ENCODE measurements at places on chromosomes 5 and 9.
A peak's percentile ranks its signal among the peaks of the same experiment; 100 is the strongest.

- no peak for DNase-seq
Measured at GRCh38 chr9:128911529-128912035, 9.2 kb upstream of the PHYHD1 start.

- DNase-seq, result peak; percentile 58
Measured at GRCh38 chr5:1763548-1763911, 36.1 kb downstream of the MRPL36 start.

GRCh38 chr5:168660691-168661090, 81.5 kb upstream of the PANK3 start:
- no peak for DNase-seq

DNA sequence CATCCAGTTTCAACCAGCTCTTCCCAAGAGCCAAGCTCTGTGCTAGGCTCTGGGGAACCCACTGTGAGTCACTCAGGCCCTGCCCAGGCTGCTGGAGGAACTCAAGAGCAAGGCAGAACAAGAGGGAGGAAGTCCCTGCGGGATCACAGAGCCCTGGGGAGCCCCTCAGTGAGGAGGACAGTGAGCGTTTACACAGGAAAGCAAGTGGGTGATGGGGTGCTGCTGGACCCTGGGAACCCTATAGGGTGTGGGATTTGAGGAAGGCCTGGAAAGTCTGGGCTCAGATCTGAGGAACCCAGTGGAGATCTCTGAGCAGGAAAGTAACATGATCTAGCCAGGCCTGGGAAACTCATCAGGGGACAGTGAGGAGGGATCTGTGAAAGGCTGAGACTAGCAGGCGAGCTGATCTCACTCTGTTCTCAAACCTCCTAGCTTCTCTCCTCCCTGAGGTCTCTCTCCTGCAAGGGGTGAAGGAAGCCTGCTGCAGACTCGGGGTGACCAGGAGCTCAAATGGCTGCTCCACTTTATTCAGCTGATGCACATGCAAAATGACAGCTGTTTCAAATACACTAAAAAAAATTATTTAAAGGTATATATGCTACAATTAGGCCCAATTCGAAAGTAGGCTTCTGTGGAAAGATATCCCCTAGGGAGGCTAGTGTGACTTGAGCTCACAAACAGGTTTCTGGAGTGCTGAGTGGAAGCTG, 70.0 kb downstream of the SHB start:
- DNase-seq, result no peak

- no peak for DNase-seq
Measured at GRCh38 chr5:418162-419121, 24.5 kb upstream of the EXOC3 start.

- no peak for DNase-seq
Measured at GRCh38 chr9:35407846-35408245, 82.1 kb upstream of the RUSC2 start.

DNA sequence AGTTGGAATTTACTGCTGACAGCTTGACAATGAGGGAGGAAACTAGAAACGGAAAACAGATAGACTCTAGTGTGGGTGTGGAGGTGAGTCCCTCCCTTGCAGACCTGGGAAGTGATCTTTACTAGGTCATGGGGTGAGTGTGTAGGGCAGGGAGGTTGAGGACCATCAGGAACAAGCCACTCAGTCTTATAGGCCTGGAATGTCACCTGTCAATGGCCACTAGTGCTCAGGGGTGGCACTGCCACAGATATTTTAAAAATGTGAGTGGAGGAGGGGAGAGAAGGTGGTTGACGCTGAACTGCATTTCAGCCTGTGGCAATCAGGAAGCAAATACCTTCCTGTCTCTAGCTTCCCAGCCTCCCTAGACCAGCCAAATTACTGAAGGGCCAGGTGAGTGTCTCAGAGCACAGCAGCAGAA, 9.0 kb downstream of the OR2S2 start:
- no peak for DNase-seq

DNA sequence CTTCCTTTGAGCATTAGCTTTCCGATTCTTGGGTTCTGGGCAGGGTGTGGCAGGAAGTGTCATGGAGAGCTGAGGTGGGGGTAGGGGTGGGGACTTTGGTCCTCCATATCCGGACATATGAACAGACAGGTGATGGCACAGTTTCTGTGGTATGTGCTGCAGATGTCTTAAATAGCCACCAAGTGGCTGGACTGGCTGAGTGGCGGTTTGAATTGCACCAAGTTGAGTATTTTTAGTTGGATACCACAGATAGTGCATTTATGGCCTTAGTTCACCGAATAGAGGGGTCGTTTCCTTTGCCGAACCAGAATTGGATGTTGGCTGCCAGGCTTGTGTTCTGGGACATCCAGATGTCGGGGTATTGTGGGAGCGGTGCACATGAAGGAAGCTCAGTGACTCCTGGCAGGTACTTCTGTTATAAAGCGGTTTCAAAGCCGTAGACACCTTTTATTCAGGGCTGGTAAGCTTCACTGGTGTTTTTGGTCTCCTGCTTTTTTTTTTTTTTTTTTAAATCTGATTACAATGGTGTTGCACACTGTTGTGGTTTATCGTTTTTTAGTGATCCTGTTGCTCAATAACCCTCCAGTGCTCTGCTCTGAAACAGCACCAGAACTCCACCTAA, 15.1 kb upstream of the TNFAIP8 start:
- DNase-seq, result peak; percentile 64

GRCh38 chr5:60959156-60959555, 14.2 kb downstream of the NDUFAF2 start:
- no peak for DNase-seq

GRCh38 chr5:158810615-158811014, 289.1 kb downstream of the EBF1 start:
- DNase-seq, result no peak

GRCh38 chr9:93093877-93094657, 1.9 kb upstream of the CARD19 start:
- DNase-seq, result no peak

- DNase-seq, result no peak
Measured at GRCh38 chr9:131081868-131082267, 14.5 kb upstream of the AIF1L start.

GRCh38 chr5:34535944-34536623, 120.0 kb upstream of the RAI14 start:
- DNase-seq, result no peak

- peak; percentile 42 for DNase-seq
Measured at GRCh38 chr5:67221487-67222242, 25.1 kb upstream of the CD180 start.

DNA sequence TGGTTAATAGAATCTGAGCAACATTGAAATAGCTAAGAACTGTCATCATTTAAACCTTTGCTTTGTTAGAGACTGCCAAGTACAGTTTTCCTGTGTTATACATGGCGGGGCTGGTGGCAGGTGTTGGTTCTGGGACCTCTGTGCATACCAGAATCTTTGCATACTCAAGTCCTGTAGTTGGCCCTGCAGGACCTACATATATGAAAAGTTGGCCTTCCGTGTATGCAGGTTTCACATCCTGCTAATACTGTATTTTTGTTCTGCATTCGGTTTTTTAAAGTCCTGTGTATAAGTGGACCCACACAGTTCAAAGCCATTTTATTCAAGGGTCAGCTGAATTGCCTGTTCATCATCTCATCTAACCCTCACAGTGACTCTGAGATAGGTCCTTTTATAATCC, 36.4 kb downstream of the LARP1 start:
- DNase-seq, result no peak

DNA sequence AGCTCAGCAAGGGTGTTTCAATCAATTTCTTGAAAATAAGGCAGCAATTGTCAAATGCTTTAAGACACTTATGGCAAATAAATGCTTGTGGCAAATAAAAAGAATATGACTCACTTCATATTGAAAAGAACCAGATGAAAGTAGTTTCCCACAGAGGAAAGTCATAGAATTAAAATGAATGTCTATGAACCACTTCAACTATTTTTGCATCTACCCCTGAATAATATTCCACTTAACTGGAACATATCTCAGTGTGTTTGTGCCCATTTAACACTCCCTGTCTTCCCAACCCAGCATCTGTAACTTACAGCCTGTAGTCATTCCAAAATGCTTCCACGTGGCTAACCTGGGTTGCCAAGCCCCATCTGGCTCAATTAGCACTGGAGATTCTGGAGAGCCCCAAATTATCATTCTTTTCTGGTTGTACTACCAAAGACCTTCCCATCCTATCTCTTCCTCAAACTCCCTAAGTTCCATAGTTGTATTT, 84.7 kb downstream of the FEM1C start:
- no peak for DNase-seq

GRCh38 chr5:34859253-34859652, 20.3 kb downstream of the TTC23L start:
- no peak for DNase-seq

DNA sequence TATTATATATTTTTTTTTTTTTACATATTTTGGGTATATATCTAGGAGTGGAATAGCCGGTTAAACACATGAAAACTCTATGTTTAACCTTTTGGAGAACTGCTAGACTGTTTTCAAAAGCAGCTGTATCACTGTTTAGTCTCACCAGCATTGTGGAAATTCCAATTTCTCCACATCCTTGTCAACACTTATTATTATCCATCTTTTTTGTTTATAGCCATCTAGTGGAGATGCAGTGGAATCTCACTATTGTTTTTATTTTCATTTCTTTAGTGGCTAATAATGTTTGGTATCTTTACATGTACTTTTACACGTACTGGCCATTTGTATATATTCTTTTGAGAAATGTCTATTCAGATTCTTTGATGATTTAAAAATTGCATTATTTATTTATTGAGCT, 22.7 kb upstream of the CCDC180 start:
- no peak for DNase-seq

DNA sequence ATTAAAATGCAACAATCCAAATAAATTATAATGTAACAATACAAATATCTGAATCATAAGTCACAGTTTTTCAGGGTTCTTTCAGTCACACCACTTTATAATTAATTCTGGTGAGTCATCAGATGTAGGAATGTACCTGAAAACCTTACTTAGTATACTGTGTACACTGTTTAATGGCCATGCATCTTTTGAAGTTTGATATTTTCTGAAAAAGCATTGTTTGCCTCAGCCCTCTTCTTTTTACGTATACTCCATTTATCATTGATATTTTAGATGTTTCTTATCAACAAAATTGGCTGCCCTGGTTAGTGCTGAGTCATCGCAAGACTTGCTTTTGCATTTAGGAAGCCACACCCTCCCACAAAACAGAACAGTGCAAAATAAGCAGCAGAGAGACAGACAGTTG, 218.6 kb downstream of the PJA2 start:
- DNase-seq, result no peak

GRCh38 chr9:137606005-137606621, 627 bp downstream of the ARRDC1 start:
- DNase-seq, result peak; percentile 60

GRCh38 chr5:172832383-172833315, 1.4 kb upstream of the ERGIC1 start:
- DNase-seq, result no peak

GRCh38 chr5:61796773-61797172, 464.7 kb downstream of the ZSWIM6 start:
- no peak for DNase-seq

GRCh38 chr9:27627188-27627564, 53.9 kb upstream of the C9orf72 start:
- no peak for DNase-seq

DNA sequence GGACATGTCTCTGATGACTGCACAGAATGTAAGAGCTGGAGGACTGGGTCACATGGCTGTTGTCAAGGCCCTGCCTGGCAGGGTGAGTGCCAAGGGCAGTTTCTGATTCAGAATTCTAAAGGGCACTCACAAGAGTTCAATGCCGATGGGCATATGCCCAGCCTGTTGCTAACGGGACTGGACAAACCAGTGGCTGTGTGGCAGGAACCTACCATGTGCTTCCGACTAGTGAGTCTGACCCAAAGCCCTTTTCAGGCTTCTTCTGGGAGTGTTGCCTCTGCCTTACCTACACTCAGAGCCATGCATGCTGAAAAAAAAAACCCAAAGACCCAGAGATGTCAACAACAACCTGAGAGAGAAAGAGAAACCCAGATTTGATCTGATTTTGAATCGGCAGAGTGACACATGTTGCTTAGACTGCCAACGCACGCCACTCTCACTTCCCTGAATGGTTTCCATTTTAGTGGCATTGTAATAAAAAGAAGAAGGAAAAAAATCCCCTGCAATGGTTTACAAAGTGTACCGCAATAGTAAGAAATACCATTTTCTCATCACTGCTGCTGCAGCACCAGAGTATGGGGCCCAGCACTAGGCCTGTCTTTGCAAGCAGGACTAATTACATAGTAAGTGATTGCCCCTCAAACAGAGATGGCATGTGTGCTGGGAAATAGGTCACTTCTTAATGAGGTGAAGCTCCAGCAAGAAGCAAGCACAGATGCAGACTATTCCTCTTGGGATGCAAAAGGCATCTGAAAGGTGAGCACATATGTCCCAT, 194.3 kb downstream of the PALM2AKAP2 start:
- DNase-seq, result no peak

DNA sequence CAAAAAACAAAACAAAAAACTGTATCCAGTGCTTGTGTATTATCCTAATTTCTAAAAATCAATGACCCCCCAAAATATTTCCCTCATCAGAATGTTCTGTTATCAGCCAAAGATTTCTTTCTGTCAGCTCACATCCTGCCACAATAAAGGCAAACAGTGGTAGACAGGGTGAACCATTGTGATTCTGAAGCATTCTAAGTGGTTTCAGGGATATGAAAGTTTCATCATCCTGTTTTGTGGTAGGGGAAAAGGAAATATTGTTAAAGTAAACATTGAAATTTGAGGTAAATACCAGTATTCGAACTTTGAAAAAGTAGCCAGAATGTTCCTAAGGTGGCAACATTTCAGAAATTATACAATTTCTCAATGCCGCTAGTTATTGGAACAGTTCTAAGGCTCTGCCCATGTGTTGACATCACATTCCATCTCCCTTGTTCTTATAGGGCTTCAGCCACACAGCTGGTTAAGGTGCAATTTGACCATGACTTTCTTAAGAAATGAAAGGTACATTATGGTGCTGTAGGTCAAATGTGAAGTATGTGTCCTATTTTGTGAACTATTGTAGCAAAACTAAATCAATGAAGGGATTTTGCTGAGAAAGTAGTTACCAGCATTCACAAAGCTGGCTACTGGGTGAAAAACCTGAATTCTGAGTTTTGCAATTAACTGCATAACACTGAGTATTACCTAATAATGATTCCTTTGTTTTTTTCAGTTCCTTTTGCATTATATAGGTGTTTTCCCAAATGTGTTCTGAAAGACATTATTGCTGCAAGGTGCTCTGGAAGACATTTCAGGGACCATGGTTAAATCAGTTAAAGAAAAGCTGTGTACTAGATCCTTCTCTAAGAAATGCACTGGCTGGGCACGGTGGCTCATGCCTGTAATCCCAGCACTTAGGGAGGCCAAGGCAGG, 107.6 kb upstream of the RASGRF2 start:
- DNase-seq, result no peak

All from CD8-positive, alpha-beta T cell (primary cell).